ENCODE measurements at places on chromosomes 11 and 22. TPM values are rescaled to one million over a fixed set of nuclear protein-coding genes. Genes with fewer than 3 reads are reported as not detected.

The CSTPP1 gene
- total RNA-seq, result 44.9 TPM

GRCh38 chr11:78647266-78647915 is 72.7 kb upstream of the NARS2 start:
- DNase-seq, result no peak

DNA sequence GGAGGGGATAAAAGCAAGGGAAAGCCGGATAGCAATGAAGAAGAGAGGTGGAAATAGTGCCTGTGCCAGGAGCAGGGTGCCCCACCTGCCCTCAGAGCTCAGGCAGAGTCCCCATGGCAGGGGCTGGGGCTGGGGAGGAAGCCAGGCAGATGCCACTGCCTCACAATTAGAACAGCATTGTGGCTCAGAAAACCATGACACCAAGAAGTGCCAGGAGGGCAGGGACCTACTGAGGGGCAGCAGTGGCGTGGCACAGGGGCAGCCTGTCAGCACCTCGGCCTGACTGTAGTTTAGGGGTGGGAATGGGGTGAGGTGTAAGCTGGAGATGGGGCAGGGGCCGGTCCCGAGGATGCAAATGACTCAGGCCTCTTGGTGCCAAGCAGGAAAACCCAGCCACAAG is 532.1 kb upstream of the B3GAT1 start:
- DNase-seq, result no peak

DNA sequence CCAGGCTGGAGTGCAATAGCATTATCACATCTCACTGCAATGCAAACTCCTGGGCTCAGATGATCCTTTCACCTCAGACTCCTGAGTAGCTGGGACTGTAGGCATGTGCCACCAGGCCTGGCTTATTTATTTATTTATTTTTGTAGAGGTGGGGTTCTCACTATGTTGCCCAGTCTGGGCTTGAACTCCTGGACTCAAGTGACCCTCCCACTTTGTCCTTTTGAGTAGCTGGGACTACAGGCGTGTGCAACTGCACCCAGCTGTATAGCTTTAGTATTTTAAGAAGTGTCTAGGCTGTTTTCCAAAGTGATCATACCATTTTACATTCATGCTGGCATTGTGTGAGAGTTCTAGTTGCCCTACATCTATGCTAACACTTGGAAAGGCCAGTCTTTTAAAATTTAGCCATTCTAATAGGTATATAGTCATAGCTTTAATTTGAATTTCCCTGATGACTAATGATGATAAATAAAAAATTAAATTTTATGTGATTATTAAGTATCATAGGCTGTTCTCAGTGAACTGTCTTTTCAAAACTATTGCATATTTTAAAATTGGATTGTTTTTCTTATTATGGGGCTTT is 96.9 kb downstream of the TMEM135 start:
- DNase-seq, result no peak

GRCh38 chr22:31143537-31143936 is 3.2 kb upstream of the PLA2G3 start:
- no peak for DNase-seq

DNA sequence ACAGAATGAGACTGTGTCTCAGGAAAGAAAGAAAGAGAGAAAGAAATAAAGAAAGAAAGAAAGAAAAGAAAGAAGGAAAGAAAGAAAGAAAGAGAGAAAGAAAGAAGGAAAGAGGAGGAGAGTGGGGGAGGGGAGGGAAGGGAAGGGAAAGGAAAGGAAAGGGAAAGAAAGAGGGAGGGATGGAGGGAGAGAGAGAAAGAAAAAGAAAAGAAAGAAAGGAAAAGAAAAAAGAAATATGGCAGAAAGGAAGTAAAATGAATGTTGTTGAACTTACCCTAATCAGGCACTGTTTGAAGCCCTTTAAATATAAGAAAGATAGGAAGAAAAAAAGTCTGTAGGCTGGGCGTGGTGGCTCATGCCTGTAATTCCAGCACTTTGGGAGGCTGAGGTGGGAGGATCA is 276.1 kb downstream of the INSC start:
- DNase-seq, result no peak

- DNase-seq, result no peak
These were observed 10.2 kb downstream of the RIC8A start for GRCh38 chr11:217704-218103.

GRCh38 chr11:14894657-14895598 is 2.9 kb upstream of the CYP2R1 start:
- peak; percentile 35 for DNase-seq

DNA sequence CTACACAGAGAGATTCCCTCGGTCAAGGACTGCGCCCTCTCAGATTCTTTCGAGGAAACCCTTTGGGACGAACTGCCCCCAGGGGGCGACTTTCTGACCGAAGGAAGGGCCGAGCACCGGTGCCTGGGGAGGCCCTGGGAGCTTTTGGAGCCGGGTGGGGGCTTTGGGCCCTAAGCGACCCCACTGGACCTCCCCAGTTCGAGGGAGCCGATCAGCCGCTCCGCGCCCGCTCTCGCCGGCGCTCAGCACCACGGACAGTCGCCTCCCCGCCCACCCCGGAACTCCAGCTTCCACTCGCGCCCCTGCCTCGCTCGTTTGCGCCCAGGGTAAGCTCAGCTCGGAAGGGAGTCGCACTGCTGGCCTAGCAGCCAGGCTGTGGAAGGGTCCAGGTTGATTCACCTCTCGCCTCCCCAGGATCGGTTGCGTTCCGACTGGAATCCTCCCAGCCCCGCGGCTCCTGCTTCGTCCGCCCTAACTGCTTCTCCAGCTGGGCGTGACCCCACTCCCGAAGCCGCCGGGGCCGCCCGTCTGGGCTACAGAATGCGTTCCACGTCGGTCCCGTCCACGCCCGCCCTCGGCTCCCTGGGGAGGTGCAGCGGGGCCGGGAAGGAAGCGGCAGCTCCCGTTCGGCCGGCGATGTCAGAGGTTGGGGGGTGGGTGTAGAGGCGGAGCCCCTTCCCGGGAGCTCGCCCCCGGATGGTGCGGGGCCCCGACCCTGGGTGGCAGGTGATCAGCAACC is 428 bp downstream of the SCN3B start:
- DNase-seq, result peak; percentile 60

- no peak for DNase-seq
These were observed 66.4 kb downstream of the APOL5 start for GRCh38 chr22:35783943-35784614.

DNA sequence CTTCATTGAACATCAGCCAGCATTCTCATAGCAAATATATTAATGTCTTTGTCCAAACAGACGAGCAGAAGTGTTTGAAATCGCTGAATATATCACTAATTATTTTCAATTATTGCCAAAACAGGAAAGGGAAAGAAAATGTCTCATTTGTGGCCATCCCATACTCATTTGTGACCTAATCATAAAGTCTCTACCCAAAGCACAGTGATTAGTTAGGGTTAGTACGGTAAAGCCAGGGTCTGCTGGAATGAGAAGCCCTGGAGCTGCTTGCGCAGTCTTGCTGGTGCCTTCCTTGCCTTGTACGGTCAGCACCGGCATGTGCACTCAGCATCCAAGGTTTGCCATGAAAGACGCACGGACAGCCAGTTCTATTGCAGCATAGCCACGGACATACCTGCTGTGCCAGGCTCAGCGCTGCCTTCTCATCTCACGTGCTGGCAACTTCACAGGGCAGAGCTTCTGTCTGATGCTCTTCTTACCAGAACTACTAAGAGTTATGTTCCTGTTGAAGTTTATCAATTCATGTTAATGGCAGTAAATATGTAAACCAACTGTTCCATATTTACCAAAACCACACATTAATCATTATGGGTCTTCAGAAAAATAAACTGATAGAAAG is 74.7 kb upstream of the POU2AF2 start:
- no peak for DNase-seq

Measured in testis (tissue), 5 donors.